Mucosa of gallbladder (tissue), 1 donor: ENCODE measurements at places on chromosomes 2 and 18. TPM values are rescaled to one million over a fixed set of nuclear protein-coding genes. Genes with fewer than 3 reads are reported as not detected.

DNA sequence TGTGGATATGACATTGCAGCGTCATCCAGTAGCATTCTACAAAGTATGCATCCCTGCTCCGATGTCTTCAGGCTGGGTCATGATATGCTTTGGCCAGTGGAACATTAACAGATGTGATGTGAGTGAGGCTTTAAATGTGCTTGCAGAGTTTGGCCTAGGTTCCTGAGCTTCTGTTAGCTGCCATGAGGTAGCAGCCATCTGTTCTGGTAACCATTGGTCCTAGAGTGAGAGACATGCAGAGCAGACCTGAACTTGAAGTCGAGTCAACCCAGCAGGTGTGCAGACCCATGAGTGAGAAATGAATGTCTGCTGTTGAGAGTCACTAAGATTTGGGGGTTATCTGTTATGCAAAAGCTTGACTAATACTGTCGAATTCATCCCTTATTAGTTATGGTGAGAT is 73.8 kb upstream of the NABP1 start:
- DNase-seq = no peak

- no peak for DNase-seq
Observed at GRCh38 chr2:198096965-198097364, 292.6 kb downstream of the PLCL1 start.

DNA sequence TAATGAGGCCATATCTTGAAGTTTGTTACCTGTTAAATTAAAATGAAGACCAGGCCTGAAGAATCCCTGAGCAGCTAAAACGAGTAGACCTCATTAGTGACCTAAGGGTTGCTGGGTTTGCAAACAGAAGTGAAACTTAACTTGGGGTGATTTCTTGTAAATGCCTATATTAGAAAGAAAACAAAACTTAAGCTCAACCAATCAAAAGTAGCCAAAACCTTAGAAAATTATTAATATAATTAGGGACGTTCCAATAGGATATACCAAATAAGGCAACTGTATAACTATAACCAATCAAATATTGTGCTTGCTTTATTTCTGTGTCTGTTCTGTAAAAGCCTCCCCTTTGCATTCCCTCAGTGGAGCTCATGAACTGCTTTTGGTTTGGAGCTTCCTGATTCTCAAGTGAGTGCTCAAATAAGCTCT is 137.9 kb upstream of the VRK2 start:
- no peak for DNase-seq

RNU2-63P gene
- total RNA-seq = not detected

GKN2 gene
- total RNA-seq = not detected

BOLL gene
- not detected for total RNA-seq
